ENCODE measurements at places on chromosomes 12 and 14.

DNA sequence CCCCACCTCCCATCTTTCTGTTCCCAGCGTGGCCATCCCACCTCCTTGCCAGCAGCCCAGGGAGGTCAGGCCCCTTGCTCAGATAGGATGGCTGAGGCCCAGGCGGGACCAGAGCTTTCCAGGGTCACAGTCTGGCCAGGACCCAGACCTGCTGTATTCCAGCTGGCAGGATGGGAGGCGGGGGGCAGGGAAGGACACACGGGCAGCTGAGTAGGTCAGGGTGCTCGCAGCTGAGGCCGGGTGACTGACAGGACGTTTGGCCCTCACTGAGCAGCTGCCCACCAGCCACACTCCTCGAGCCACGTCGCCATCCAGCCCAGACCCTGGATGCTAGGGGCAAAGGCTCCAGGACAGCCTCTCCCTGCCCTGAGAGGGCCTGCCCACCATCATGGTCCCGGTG lies 4.0 kb downstream of the NUDT14 start:
- DNase-seq, result no peak

- DNase-seq, result no peak
Measured at GRCh38 chr14:102011631-102012030, 47.3 kb downstream of the DYNC1H1 start.

GRCh38 chr12:63990828-63991547 lies 146.5 kb downstream of the SRGAP1 start:
- DNase-seq, result no peak

DNA sequence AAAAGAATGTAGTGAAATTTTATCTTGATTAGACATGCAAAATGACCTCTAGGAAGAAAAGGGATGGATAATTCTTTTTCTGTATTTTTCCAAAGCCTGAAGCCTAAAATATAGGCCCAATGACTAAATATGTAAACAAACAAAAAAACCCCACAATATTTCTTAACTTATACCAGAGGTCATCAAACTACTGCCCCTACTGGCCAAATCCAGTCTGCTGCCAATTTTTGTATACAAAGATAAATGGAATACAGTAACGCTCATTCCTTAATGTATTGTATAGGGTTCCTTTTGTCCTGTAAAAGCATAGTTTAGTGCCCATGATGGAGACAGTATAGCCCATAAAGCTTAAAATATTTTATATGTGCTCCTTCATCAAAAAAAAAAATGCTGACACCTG lies 145.7 kb upstream of the ALG10 start:
- no peak for DNase-seq

GRCh38 chr12:106894774-106895173 lies 60.9 kb upstream of the TMEM263 start:
- no peak for DNase-seq

GRCh38 chr12:65306366-65307168 lies 28.1 kb downstream of the MSRB3 start:
- peak; percentile 47 for DNase-seq

DNA sequence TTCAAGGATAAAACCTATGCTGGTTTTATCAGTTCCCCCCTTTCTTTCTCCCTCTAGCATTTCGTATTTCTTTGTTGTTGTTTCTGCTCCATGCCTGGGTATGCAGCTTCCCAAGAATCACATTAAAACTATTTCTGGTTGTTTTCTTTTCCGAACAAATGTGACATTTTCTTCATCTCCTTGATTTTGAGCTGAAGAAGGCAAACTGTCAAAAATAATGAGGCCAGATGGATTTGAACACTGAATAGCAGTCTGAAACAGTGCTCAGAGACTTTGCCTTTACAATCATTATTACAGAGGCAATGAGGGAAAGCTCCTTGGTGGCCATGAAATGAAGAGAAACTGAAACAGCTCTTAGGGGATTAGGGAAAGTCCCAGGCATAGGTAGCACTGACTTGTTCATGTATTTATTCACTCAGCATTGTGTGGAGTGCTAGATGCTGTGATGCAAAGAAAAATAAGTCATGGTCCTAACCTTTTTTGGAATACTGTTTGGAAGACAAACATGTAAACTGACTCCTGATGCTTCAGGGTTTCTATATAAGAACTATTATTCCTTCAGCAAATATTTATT lies 319.5 kb downstream of the FUT8 start:
- no peak for DNase-seq

DNA sequence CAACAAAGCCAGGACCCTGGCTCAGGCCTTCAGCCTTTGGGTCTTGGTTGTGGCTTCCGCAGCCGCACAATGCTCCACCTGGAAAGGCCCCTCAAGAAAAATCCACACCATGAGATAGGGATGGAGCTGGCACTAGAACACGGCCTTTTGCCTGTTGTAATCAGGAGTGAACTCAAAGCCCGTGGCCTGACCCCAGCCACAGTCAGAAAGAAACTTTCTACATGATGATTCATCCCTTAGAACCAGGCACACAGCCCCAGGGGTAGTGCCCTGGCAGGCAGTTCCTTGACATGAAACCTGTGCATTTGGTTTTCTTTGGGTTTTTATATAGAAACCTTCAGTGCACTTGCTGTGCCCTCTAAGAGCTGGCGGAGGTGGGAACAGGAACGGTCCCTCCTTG lies 5.1 kb downstream of the CLMN start:
- DNase-seq, result no peak

DNA sequence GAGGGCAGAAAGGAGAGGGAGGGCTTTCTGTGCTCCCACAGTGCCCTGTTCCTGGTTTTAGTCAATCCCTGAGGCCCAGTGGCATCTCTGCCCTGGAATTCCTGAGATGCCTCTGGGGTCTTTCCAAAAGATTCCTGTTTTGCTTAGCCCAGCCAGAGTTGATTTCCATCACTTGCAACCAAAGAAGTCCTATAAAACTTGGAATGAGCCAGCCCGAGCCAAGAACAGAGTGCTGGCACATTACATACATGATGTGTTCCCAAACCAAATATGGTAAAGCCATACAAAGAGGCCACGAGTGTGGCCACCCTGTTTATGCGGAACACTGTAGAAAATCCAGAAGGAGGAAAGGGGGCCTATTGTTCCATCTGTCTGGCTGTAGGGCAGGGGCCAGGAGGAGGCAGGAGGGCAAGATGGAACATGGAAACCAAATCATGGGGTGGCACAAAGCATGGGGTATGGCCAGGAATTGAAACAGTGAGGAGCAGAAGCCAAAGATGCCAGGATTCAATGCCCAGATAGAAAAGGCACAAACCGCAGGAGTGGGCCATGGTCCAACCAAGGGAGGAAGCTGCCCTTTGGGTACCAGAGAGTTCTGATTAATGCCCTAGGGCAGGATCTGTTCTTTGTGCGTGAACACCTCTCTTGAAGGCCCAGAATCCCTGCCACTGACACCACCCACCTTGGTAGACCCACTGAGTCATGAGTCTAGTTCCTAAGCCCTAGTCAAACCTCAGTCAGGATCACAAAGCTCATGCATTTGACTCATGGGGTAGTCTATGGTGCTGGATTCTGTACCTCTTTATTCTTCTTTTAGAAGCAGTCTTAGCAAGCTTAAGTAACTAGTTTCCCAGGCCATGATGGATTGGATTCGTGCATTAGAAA lies 75.2 kb downstream of the LRRC74A start:
- no peak for DNase-seq

- no peak for DNase-seq
Measured at GRCh38 chr14:56811593-56812363, 1.5 kb upstream of the OTX2 start.

DNA sequence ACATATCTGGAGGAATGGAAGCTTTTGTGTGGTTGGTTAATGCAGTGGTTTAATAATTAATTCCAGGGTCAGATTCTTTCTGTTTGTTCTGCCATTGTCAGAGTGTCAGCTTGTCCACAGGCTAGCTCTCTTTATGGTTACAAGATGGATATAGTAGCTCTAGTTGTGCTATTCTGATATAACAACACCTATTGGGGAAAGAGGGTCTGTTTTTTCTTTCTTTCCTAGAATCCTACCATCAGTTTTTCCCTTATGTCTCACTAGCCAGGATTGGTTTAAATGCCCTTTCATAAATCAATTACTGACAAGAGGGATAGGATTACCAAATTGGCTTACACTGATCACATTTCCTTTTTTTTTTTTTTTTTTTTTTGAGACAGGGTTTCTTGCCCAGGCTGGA lies 27.8 kb downstream of the CNOT2 start:
- DNase-seq, result no peak

- DNase-seq, result no peak
Measured at GRCh38 chr14:30874999-30875787, 834 bp downstream of the COCH start.

DNA sequence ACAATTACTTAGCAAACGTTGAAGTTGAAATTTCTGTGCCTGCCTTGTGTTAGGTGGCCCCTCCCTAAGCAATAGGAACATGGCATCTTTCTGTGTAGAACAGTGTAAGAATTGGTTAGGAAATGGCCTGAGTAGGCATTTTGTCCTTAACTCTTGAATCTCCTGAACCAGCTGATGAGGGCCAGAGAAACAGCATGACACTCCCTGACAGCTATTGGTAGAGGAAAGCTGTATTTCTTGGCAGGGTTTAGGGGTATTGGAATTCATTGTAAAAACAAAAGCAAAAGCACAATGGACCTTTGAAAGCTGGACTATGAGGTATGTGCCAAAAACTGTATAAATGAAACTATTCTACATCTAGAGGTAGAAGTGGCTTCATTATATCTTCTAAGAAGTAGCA lies 40.6 kb upstream of the LRTM2 start:
- no peak for DNase-seq

- DNase-seq, result peak; percentile 95
Measured at GRCh38 chr12:124927201-124928094, 13.0 kb upstream of the UBC start.

- no peak for DNase-seq
Measured at GRCh38 chr12:93092649-93092945, 163.5 kb upstream of the EEA1 start.

DNA sequence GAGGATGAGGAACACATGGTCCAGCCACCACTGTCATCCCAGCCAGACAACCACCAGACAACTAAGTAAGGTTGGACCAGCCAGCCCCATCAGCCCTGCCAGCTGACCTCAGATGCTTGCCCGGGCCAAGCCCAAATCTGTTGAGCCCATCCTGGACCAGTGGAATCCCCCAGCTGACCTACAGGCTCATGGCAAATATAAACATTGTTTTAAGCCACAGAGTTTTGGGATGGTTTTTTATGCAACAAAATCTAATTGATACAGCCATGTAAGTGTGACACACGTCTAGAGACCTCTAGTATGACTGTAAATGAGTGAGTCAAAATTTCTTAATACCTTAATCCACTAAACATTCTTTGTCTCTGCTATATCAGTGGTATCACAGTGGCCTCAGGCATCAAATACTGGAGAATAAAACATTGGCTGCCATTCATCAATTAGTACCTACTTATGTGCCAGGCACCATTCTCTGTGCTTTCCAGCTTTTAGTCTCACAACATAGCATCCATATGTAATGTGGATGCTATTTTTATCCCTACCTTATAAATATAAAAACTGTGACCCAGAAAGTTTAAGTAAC lies 24.2 kb upstream of the NT5DC3 start:
- no peak for DNase-seq

- DNase-seq, result no peak
Measured at GRCh38 chr12:106594447-106594846, 11.6 kb downstream of the RFX4 start.

DNA sequence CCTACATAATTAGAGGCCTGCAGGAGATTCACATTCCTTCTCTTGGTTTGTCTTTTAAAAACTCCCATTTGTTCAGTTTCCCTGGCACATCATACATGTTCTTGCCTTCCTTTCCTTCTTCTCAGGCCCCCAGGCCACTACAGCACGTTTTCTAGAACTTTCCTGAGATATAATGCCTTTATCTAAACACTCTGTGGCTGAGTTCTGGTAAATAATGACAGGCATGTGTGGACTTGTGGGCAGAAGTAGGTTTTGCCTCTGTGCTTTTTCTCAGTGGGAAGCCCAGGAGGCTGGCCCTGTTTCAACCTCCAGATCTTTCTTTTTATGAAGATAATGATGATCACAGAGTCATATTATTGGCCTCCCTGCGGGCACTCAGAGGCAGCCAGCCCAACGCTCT lies 117.2 kb downstream of the TMX1 start:
- no peak for DNase-seq

GRCh38 chr14:32657081-32657480 lies 281.6 kb upstream of the NPAS3 start:
- no peak for DNase-seq

GRCh38 chr14:105465209-105466031 lies 9.2 kb upstream of the CRIP2 start:
- DNase-seq, result no peak

- no peak for DNase-seq
Measured at GRCh38 chr12:119005085-119005484, 23.7 kb downstream of the SRRM4 start.

- no peak for DNase-seq
Measured at GRCh38 chr12:114191581-114191980, 214.4 kb downstream of the TBX5 start.

- no peak for DNase-seq
Measured at GRCh38 chr14:92962031-92962830, 39.3 kb downstream of the CHGA start.

DNA sequence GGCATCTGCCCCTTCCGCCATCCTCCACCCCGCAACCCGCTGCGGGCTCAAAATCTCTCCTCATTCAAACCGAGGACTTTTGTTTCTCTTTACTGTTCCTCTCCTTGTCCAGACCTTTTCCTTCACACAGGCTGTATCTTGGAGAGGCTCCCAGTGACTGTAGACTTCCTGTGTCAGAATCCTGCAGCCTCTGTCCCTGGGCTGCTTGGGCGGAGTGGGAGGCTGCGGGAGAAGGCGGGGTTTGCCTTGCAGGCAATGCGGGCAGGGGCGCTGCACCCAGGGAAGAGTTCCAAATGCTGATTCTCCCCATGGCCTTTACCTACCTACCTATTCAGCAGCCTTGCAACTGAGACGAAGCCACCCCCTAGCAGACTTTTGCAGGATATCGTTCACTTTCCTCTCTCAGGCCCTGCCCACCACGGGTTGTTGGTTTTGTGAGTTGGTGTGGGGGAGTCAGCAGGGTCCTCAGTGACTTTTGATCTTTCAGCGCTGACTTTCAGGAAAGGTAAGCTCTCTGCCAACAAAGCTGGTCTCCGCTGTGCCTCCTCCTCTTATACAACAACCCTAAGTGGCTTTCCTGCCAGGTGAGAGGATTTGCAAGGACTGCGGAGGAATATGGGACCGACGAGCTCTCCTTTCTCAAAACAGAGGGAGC lies 79.0 kb upstream of the KCNA1 start:
- DNase-seq, result no peak

DNA sequence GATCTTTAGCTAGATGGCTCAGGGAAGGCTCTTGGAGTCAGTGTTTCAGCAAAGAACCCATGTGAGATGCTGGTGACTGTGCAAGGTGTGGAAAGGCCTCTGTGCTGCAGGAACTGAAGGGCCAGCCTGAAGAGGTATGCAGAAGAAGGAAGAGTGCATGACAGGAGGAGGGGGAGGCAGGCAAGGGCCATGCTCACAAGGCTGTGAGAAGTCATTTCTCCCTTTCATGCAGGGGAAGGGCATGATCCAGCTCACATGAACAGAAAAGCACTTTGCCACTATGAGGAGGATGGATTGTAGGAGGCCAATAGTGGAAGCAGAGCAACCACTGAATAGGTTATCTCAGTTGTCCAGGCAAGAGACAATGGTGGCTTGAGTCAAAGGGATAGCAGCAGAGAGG lies 83.7 kb downstream of the SSPN start:
- no peak for DNase-seq

GRCh38 chr12:6135071-6135470 lies 10.6 kb upstream of the VWF start:
- no peak for DNase-seq

GRCh38 chr14:58805605-58806409 lies 168.0 kb downstream of the DACT1 start:
- peak; percentile 83 for DNase-seq

GRCh38 chr14:86055512-86056075 lies 525.6 kb downstream of the FLRT2 start:
- DNase-seq, result no peak

Measured in urinary bladder (tissue), 4 donors.